DMS79 treated with DMSO at 0.1 percent for 48 hours (cell line): ENCODE measurements at places on chromosomes 3 and 15.

DNA sequence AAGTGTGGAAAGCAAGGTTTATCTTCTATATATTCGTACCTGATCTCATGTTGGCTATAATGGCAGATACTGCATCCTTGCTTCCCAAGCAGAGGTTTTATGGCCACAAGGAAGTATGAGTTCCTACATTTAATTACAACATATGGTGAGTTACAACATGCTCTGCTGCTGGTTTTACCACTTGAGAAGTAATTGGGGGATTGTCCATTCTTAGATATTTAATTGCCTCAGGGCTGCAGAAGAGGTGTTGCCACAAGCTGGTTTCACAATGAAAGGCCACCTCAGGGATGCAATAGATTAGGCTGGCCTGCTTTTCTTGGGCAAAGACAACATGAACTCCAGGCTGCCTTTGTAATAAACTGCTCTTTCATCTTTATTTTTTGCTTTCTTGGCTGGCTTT lies 48.6 kb downstream of the RAP2B start:
- DNase-seq, result no peak

GRCh38 chr15:29978411-29979382 lies 104.1 kb upstream of the GOLGA8J start:
- no peak for DNase-seq

GRCh38 chr3:177694316-177694715 lies 497.0 kb upstream of the TBL1XR1 start:
- no peak for DNase-seq

DNA sequence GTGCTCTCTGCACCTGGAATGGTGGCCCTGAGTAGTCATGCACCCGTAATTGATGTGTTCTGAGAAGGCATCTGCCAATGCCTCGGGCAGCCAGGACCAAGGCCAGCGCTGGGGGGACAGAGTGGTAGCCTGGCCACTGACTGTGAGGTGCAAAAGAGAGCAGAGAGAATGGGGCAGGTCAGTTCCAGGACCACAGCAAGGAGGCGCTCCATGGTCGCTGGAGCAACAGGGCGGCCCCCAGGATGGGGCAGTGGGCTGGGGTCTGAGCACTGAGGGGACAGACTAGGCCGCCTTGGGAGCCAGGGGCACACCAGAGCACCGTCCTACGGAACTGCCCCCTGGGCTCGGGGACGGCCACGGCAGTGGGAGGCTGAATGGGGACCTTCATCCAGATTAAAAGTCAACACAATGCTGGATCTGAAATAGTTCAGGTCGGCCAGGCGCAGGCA lies 48.3 kb upstream of the IQSEC1 start:
- DNase-seq, result no peak
